ENCODE measurements at places on chromosomes 2 and 18.

DNA sequence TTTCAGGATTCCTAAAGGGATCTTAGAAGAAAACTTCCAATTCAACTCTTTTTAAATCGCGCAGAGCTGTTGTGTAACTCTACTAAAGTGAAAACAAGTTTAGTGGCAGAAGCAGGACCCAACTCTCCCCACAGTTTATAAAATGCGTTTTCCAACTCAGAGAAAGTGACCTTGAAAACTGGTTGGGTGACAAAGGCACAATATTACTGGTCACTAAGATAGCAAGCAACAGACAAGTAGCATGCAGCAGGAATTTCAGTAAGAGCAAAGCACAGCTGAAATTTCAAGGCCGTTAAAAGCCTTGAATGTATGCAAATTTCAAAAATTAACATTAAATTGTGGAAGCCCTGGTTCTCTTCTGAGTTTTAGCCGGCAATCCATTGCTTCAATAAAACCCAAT lies 66.9 kb downstream of the STK39 start:
- no peak for DNase-seq

GRCh38 chr2:101179982-101180381 lies 28.8 kb upstream of the TBC1D8 start:
- DNase-seq, result no peak

DNA sequence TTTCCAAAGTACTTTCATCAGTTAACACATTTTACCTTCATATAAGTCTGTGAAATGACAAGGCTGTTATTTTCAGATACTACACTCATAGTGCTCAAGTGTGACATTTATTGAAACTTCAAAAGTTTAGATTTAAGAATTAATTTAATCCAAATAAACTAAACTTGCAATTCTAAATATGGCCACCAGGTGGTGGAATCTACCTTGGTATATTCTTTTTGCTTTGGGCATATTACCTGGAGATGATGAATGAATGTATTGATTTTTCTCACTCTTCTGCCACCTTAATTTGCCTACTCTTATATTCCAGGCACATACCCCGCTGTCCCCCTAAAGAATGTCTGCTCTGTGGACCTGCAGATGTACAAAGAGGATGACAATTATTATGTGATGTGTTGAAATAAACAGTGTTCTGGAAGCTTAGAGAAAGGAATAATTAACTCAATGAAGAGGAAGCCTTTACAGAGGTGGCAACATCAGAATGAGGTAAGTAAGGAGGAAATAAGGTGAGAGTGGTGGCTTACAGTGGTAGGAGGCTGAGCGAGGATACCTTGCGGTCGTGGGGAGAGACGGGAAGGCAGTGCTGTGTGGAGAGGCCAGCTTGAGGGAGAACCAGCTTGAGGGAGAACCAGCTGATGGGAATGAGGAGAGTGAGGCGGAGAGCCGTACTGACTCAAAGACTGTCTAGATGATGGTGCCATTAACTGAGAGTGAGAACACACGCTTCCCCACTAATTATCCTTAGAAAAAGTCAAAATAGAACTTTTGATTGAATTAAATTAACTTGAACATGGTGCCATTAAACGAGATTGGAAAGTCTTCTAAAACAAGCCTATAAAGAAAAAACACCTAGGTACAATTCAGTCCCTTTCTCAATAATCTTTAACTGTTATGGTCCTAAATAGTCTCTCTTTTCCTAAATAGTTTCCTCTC lies 179.5 kb downstream of the CELF4 start:
- peak; percentile 77 for DNase-seq

GRCh38 chr2:81542119-81542518 lies 1237.6 kb upstream of the LRRTM1 start:
- peak; percentile 14 for DNase-seq

DNA sequence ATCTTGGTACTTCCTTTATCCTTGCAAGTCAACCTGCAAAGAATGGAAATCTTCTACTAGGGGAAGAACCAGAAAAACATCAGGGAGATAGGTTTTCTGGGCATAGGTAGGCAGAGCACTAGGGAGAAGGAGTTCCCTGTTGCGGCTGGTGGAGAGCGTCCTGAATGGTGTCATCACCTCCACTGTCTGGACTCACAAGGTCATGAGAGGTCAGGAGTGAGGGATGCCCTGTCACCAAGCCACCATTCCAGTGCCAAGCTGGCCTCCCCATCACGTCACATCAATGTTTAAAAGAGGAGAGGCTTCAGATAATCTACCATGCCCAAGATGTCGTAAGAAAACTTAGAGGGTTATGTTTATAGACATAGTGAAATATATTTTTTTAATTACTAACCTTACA lies 72.1 kb downstream of the BCL2 start:
- no peak for DNase-seq

GRCh38 chr2:15756882-15757819 lies 165.5 kb downstream of the DDX1 start:
- DNase-seq, result no peak

GRCh38 chr2:136136931-136137330 lies 19.0 kb upstream of the CXCR4 start:
- DNase-seq, result peak; percentile 83

- no peak for DNase-seq
Measured at GRCh38 chr2:70201225-70201768, 10.5 kb upstream of the C2orf42 start.

GRCh38 chr2:70975237-70975636 lies 3.2 kb upstream of the ANKRD53 start:
- DNase-seq, result no peak

DNA sequence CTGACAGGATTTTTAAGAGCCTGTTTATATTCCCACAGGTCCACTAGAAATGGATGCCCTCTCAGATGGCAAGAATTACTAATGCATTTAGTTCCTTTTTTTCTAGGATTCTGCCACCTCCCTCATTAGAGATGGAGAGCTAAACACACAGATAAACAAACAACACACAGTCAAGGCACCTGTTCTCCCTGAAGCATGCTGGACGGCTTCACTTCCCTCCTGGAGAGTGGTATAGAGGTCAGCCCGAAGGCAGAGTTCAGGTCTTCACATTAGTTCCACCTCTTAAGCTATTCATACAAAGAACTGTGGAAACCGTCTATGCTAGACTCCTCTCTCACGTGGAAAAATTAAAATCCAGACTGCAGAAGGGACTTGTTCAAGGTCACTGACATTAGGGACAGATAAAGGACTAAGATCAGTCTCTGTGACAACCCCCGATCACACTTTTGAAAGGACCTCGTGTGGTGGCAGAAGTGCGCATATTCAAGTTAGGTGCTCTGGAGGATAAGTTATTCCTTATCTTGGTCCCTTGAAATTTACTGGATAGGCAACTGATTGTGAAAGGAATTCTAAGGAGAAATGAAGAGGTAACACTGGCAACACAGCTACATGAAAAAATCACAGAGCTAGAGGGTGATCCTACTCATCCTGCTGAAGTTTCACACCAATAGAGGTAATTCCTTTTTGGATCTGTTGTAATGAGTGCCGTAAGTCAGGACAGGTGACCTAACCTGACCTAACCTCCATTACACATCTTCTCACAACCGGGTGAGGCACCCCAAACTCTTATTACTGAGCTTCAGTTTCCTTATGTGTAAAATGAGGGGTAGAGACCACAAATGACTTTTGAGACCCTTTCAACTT lies 75.1 kb downstream of the SPRED2 start:
- DNase-seq, result no peak

GRCh38 chr2:3305431-3305830 lies 72.2 kb downstream of the EIPR1 start:
- DNase-seq, result no peak

- DNase-seq, result no peak
Measured at GRCh38 chr2:37987098-37987775, 62.1 kb downstream of the RMDN2 start.

GRCh38 chr2:240990726-240991377 lies 7.6 kb upstream of the SNED1 start:
- no peak for DNase-seq

DNA sequence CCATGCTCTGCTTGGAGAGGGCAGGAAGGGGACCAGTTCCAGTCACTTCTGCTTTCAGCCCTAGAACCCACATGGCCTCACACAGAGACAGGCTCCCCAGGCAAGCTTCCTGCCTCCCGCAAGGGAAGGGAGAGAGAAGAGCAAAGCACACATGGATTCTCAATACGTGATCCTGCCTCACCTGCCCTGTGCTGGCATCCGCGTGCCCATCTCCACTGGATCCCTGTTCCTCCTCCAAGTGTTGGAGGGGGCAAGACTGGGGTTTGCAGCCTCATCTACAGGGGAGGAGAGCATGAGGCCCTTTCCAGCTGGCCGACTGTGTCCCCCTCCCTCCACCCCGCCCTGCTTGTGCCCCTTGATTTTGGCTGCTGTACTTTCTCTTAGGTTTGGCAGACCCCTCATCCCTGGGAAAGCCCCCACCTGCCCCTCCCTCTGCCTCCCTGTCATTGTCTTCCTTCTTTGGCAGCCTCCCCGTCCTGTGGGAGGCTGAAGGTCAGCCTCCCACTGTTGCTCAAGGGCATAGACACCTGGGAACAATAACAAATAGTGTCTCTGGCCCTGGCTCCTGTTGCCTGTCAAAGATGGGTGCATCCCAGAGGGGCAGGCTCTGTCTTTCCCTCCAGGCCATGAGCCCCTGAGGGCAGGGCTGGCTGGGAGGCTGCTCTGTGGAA lies 22.7 kb downstream of the KCNF1 start:
- DNase-seq, result no peak

GRCh38 chr2:67631483-67631882 lies 234.3 kb downstream of the ETAA1 start:
- DNase-seq, result no peak

DNA sequence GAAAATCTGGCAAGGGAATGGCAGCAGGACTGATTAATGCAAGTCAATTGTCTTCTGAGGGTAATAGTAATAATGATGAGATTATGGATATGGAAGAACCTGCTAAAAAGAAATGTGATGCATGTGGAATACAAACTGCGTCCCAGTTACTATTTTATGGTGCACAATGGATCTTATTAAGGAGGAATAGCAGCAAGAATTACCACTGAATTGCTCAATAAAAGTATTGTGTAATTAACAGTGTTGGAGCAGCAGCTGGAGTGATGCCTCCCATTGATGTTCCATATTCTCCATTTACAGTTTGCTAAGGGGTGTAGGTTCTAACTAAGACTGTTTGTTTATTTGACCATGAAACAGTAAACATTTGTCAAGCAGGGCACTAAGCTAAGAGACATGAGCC lies 167.9 kb downstream of the HRH4 start:
- no peak for DNase-seq

GRCh38 chr2:165313509-165313908 lies 74.3 kb downstream of the SCN2A start:
- DNase-seq, result no peak

GRCh38 chr2:180446492-180446891 lies 439.4 kb upstream of the CWC22 start:
- no peak for DNase-seq

DNA sequence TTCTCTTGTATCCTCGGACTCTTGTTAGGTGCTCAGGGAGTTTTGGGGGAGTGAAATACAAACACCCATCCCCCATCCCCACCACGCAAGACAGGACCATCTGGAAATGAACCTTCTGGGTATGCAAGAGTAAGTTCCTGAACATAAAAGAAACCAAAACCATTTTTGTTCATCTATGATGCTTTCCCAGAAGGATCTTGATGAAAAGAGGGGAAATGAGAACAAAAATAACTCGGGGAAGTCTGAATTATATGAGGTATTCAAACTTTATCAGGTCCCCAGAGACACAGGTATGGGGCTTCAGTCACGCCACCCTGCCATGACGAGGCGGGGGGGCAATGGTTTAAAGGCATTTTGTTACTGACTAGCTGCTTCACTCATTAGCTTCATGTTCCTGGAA lies 68.6 kb upstream of the DNMT3A start:
- DNase-seq, result no peak

- DNase-seq, result no peak
Measured at GRCh38 chr2:96547731-96548171, 11.2 kb downstream of the ARID5A start.

DNA sequence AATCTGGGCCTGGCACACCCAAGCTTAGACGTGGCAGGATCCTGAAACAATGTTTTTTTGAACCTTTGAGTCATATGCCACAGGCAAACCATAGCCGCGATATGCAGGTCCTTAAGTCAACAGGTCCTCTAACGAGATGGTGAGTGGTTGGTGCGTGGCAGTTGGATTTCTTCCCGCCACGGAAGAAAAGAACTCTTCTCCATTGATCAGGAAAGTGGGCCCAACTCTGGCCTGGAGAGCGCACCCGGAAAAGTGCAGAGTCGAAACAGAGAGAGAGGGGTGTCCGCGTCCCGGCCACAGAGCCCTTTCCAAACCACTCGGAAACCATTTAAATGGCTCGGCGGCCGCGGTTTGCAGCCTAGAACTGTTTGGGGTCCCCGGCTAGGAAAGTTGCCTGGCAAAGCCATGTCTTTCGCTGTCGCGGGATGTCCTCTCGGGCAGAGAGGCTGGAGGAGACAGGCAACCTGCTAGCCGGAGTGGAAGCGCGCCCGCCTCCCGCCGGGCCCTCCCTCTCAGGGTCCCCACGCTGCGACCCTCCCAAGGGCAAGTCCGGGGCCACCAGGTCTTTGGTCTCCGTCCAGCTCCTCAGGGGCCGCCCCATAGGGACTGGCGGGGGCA lies 777 bp downstream of the GALNT3 start:
- DNase-seq, result no peak

GRCh38 chr2:161111531-161111930 lies 48.7 kb upstream of the TANK start:
- no peak for DNase-seq

DNA sequence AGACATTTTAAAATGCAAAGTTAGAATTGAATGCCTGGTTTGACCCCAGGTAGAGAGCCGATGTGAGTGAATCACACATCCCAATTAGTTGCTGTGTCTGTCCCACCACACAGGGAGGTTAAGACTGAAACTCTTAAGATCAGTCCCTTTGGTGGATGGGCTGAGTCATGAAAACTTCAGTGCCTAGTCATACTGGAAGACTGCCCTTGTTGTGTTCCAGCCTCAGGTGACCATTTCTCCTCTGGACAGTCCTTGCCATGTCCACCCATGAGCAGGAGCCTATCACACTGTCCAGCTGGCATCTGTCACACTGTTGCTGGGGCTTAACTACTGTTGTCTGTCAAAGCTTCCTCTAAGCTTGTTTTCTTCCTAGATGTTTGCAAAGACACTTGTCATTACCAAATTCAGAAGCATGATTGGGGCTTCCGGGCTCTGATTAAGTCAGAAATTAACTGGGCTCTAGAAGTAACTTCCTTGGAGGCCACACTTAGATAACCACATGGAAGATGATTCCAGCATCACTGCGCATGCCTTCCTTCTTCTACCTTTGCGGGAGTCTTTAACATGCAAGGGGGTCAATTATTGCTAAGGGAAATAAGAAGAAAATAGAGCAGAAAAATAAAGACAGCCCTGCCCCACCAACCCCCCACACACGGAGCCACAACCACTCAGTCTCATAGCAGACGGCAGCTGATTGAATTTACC lies 21.3 kb downstream of the CYRIA start:
- DNase-seq, result no peak

Measured in NCI-H510A treated with DMSO at 0.1 percent for 48 hours (cell line).